ENCODE measurements at places on chromosomes 11 and 22.

GRCh38 chr11:92245700-92246271 is 21.2 kb downstream of the FAT3 start:
- DNase-seq = no peak

- DNase-seq = no peak
These were observed 573 bp downstream of the STK33 start for GRCh38 chr11:8593455-8593854.

GRCh38 chr22:19106886-19107729 is 15.1 kb downstream of the DGCR2 start:
- no peak for DNase-seq

GRCh38 chr11:921921-922678 is 3.6 kb upstream of the AP2A2 start:
- no peak for DNase-seq

- DNase-seq = no peak
These were observed 73.6 kb upstream of the GRK3 start for GRCh38 chr22:25490896-25491295.

DNA sequence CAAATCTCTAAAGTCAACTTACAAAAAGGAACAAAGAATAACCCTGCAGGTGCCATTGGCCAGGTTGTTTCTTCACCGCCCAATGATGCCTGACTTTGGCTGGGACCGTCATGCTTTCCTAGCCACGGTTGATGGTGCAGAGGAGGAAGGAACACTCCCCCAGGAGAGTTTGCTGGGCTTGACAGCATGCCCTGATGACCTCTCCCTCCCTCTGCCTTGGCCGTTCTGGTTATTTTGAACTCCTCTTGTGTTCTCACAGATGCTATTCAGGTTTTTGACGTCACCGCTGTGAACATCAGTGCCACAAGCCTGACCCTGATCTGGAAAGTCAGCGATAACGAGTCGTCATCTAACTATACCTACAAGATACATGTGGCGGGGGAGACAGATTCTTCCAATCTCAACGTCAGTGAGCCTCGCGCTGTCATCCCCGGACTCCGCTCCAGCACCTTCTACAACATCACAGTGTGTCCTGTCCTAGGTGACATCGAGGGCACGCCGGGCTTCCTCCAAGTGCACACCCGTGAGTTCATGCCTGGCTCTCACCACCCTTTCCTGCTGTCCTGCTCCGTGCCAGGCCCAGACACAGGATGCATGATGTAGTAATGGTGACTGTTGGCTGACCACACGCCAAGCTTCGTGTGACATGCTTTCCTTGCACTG is 89.0 kb upstream of the OR4B1 start:
- DNase-seq = no peak

GRCh38 chr11:111645657-111646316 is 43.5 kb downstream of the SIK2 start:
- no peak for DNase-seq

DNA sequence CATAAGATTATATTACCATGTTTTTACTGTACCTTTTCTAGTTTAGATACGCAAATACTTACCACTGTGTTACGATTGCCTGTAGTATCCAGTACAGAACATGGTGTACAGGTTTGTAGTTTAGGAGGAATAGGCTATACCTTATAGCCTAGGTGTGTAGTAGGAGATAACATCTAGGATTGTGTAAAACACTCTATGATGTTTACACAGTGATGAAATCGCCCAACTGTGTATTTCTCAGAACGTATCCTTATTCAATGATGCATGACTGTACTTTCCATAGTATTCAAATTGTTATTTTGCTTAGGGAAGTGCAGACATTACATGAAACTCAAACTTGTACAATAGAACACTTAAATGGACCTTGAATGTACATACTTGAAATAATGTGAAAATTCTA is 188.1 kb upstream of the PDGFD start:
- no peak for DNase-seq

- no peak for DNase-seq
These were observed 541.4 kb downstream of the BRD1 start for GRCh38 chr22:49286181-49286760.

DNA sequence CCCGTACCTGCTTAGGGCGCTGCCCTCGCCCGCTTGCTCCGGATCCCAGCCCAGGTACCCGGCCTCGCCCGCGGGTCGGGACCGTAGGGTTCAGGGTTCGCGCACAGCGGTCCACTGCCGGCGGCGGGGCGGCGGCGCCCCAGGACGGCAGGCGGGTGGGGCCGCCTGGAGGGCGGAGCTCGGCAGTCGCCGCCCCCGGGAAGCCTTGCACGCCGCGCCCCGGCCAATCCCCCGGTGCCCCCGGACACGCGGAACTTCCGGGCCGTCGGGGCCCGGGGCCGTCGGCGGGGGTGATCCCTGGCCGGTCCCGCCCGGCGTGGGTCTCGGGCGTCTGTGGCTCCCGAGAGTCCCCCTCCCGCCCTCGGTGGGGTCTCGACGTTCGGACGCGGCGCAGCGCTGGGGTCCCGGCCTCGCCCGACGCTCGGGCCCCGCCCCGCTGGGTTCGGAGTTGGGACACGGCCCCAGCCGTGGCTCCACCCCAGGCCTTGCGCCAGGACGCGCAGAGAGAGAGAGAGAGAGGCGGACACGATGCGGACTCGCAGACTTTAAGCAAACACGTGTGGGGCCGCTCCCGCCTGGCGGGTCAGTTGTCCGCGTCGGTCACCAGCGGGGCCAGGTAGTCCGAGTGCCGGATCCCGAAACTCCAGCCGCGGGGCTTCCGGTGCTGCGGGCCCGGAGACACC is at the start of gene TYMP:
TSS of gene TYMP (minus strand) at position 116 of the 683 bp plus-strand sequence. CDS start 303 bp downstream, outside the sequence.
- peak; percentile 56 for DNase-seq

- DNase-seq = no peak
These were observed 43.0 kb upstream of the ZBED5 start for GRCh38 chr11:10900681-10901415.

DNA sequence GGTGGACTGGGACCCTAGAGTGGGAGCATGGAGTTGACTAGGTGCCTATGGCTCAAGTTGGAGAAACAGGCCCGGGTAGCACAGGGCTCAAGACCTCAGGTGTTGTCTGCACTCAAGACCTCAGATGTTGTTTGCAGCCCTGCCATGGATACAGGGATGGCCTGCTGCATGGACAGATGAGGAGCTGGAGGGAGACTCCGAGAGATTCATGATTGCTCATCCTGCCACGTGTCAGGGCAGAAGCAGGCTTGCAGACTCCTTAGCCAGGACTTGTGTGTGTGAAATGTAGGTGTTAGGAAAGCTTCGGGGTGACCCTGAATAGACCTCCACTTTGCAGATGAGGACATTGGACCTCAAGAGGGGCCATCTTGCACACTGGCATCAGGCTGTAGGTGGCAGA is 921 bp downstream of the CCDC116 start:
- no peak for DNase-seq

GRCh38 chr11:86570451-86570850 is 102.0 kb downstream of the ME3 start:
- DNase-seq = no peak

Data from CD4-positive, alpha-beta memory T cell (primary cell).